Stromal cell of bone marrow (primary cell): ENCODE measurements at places on chromosomes 1 and 21.

DNA sequence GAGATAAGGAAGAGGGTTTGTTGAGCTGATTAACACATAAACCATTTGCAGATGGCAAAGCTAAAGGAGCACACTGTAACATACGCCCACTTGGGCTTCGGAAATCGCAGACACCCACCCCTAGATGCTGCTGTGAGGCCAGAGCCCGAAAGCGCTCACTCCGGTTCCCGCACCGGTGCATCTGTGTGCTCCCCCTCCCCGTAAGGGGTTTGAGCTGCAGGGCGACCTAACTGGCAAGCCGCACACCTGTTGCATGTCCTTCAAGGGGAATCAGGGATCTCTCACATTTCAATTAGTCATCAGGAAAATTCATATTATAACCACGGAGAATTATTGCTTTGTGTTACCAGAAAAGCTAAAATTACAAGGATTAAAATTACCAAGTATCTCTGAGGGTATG is 1.4 kb upstream of the CFH start:
- no peak for DNase-seq

GRCh38 chr1:212106286-212106792 is 70.8 kb downstream of the DTL start:
- no peak for DNase-seq

DNA sequence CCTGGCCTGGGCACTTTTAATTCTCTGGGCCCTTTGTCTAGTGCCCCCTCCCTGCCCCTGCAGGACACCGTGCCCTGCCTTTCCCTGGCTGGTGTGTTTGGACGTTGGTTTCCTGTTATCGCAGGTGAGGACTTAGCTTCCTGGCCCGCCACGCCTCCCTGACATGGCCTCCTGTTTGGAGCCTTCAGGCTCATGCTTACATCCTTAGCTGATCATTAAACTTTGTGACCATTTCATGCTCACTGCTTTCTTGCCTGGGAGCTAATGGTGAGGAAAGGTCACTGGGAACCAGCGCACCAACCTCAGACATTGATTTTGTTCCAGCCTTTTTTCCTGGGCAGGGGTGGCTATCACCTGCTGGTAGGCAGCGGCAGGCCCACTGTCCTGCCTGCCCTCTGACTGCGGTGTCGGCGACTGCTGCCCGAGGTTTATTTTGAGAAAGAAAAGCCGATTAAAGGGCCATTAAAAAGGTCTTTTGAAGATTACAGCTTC is 3.7 kb downstream of the PFKL start:
- DNase-seq: no peak

GRCh38 chr1:203695116-203695515 is 68.5 kb downstream of the ATP2B4 start:
- DNase-seq: no peak

- no peak for DNase-seq
Measured at GRCh38 chr21:15252431-15252830, 187.6 kb upstream of the NRIP1 start.

GRCh38 chr1:203686091-203686632 is 59.5 kb downstream of the ATP2B4 start:
- no peak for DNase-seq

DNA sequence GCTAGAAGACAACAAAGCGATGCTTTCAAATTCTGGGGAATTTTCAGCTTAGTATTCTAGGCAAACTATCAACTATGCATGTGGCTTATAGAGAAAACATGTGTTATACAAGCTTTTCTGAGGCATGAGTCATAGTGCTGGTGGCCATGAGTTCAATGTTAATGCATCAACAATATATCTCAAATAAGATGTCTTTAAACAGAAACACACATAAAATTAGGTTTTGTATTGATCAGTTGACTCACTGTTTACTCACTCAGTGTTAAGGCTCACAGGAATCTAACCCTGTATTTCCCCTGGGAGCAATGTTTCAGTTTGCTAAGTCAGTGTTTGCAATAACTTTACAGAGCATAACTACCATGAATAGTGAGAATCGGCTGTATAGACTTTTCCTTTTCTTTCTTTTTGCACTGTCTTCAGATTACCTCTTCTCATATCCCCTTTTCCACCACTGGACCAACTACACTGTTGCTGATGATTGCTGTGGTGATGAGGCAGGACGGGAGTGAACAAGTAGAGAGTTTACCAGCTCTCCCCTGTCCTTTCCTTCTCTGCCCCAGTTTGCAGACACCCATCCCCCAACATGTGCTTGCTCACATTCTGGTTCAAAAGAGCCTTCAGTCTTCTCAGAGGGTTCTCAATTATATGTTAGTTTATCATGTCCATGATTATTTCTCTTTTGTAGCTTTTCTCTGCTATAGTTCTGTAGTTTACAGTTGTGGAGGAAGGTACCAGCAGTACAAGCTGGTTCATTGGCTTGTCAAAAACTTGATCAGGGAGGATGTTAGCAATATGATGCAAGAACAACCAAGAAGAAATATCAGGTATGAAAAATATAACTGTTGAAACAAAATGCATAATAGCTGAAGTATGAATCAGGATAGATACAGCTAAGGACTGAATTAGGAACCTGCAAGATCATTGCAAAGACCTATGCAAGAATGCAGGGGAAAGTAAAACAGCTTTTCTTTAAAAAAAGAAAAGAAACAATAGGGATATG is 23.9 kb downstream of the CD2 start:
- DNase-seq: peak; percentile 78

DNA sequence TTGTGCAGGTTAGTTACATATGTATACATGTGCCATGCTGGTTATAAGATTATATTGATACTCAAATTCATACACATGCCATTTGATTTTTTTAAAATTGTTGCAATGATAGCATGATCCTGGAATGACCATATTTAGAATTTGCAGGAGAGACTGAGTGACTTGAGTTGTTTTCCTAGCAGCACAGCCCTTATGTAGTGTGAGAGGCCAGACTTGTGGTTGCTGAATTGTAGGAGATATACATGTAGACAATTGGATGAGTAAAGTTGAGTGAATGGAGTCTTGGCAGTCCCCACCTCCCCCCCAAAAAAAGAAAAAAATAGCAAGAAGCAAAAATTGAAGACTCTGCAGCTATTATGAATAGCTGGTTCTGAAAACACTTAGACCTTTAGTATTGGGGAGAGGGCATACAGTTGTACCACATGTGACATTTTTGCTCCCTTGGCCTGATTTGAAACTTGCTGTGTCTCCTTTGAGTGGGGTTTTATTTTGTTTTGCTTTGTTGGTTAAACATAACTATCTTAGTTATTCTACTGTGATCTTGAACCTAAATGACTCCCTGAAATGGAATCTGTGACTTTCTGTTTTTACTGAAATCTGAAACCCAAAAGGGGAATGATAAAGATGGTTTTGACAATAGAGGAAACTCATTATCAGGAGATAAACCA is 280.3 kb downstream of the HMCN1 start:
- peak; percentile 38 for DNase-seq

- DNase-seq: no peak
Measured at GRCh38 chr1:212593821-212594251, 14.7 kb upstream of the ATF3 start.

DNA sequence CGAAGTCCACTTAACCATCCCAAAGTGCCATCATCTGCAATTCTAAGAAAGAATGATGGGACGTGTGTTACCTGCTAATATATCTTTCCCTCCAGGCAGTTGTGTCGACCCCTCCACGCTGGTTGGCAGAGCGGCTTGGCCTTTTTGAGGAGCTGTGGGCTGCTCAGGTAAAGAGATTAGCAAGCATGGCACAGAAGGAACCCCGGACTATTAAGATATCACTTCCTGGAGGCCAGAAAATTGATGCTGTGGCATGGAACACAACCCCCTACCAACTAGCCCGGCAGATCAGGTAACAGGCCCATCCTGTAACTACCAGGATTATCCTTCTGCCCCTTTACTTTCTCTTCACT is 520 bp downstream of the TARS2 start:
- no peak for DNase-seq

- DNase-seq: no peak
Measured at GRCh38 chr1:223815865-223816264, 29.9 kb downstream of the TP53BP2 start.

GRCh38 chr1:226577401-226578180 is 29.0 kb downstream of the STUM start:
- DNase-seq: no peak

- no peak for DNase-seq
Measured at GRCh38 chr1:179448437-179449149, 82.8 kb downstream of the AXDND1 start.

DNA sequence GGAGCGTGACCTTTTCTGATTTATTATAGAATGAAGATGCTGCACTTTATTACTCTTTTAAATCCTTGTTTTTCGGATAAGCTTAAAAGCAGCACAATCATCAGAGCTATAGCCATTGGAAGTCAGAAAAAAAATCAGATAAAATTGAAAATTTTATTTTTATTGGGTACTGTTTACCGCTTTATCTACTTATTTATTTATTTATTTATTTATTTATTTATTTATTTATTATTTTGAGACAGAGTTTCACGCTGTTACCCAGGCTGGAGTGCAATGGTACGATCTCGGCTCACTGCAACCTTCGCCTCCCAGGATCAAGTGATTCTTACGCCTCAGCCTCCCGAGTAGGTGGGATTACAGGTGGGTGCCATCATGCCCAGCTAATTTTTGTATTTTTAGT is 83.1 kb upstream of the CHRM3 start:
- DNase-seq: no peak

DNA sequence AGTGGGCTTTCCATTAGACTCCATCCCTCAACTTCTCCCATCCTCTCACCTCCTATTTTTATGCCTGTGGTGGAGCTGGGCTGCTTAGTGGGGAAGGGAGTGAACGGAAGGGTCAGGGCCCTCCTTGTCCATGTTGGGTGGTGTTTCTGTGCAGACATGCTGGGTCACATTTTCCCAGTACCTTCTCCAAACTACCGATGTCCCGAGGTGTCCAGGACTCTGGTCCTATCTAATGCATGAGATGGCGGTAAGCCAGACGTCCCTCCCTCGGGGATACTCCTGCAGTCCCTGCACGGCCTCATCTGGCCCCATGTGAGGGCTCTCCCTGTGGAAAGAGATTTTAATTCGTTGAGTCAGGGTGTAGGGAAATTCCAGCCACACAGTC is 61.0 kb downstream of the OBSCN start:
- no peak for DNase-seq

DNA sequence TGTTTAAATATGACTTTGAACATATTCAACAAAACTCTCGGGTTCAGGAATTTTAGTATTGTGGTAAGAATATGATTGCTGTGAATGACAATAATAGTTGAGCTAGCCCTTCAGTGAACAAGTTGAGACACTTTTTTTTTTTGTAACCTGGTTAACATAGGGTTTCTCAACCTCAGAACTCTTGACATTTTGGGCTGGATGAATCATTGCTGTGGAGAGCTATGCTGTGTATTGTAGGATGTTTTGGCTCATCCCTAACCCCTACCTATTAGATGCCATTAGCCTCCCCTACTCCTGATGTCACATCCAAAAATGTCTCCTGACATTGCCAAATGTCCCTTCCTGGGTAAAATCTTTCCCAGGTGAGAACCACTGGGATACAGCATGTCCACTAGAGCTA is 113.7 kb downstream of the RUNX1 start:
- no peak for DNase-seq

DNA sequence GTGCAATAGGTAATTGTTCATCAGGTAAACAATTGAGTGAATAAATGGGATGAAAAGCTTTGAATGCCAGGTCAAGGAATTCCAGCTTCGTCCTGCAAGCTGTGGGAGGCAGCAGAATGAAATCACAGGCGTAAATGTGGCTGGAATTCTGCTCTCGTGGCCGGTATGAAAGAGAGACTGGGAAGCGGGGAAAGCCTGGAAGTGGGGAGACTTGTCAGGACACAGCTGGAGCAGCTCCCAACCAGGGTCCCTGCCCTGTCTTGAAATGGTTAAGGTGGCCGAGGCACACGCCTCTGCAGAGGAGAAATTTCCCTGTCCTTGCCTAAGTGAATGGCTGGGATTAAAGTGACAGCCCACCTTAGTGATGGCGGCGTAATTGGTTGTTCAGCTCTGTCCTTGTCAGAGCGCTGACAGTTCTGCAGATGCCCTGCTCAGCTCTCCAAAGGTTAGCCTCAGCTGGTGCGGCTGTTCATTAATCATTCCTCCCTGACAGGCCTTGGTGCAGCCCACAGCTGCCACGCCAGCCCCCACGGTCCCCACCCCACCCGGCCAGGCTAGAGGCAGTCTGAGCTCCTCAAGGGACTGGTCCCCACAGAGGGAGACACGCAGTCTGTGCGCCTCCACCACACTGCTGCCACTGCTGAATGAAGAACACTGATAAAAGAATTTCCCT is 398.3 kb upstream of the POU3F1 start:
- no peak for DNase-seq

GRCh38 chr1:11475748-11476147 is 3.2 kb upstream of the DISP3 start:
- no peak for DNase-seq

- no peak for DNase-seq
Measured at GRCh38 chr1:4494558-4494957, 159.9 kb upstream of the AJAP1 start.

DNA sequence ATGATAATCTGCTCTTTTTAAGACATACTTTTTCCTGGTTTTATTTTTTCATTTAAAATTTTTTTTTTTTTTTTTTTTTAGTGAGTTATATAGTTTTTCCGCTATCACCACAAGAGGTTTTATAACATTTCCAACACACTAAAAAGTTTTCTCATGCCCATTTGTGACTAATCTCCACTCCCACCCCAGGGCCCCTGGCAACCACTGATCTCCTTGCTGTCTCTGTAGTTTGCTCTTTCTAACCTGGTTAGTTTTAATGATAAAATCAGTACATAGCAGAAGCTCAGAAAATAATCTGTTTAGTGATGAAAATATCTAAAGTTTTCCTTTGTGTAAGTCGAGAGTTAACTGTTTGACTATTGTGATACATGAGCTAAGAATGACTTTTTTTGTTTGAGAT is 41.8 kb downstream of the IARS2 start:
- DNase-seq: no peak

DNA sequence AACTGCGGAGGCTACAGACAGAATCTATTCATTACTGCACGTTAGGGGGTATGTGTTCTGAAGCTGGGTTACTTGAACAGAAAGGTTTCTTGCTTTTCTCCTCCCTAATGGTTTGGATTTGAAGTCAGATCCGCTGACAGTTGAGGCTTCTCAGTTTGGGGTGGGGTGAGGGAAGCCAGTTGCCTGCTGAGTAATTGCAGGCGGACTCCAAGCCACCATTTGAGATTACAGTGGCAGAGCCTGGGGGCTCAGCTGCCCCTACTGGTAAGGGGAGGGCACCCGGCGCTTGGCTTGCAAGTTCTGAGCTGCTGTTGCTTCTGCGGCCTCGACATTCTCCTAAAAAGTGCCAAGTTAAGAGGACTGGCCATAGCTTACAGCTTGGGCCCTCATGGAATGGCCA is 2.0 kb downstream of the GRHL3 start:
- no peak for DNase-seq

- DNase-seq: no peak
Measured at GRCh38 chr1:156419854-156420204, 50.8 kb downstream of the RHBG start.

DNA sequence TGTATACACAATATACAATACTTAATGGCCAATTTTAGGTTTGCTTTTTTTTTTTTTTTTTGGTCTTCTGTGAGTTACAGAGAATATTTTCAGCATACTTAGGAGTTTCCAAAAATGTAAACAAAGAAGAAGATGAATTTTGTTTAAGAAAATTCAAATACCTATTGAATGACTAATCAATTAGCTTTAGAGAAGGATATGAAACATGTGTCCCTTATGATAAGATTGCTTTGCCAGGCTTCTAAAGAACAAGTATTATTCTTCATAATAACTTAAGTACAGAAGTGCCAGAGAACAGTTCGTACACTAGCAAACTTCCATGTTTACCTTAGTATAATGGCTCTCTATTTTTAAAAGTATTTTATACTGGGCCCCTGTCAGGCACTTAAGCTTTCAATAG is 1191.0 kb upstream of the NCAM2 start:
- DNase-seq: no peak

- DNase-seq: no peak
Measured at GRCh38 chr1:245770156-245770555, 615.4 kb downstream of the KIF26B start.
